ENCODE measurements at places on chromosomes 3 and 15.

- peak; percentile 60 for DNase-seq
These were observed 187.3 kb upstream of the CFAP20DC start for GRCh38 chr3:59237121-59237520.

- DNase-seq = peak; percentile 38
These were observed 19.6 kb downstream of the VGLL4 start for GRCh38 chr3:11624161-11624560.

DNA sequence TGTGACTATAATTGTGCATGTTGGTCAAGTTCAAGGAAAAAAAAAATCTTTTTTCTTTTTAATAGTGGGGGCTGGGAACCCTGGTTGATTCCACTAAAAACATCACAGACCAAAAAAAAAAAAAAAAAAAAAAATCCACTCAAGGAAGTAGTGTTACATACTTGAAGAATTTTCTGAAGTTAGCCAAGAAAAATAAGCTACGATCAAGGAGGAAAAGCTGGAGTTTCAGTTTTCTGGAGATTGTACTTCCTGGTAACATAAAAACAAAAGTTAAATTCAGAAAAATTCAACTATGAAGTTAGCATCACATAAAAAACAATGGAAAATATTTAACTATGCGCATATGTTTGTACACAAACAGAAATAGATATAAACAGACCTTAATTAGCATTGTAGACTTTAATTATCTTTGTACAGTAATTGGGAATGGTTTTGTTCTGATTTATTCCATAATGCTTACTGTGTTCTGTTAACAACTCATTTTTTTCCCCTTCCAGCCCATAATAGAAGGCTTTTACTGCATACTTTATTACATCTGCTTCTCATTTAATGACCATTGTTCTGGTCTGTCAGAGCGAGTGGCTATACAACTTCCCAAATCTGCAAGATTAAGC lies 194.3 kb downstream of the RORA start:
- peak; percentile 84 for DNase-seq

- DNase-seq = peak; percentile 56
These were observed 5.1 kb downstream of the MAGEL2 start for GRCh38 chr15:23642413-23643044.

- no peak for DNase-seq
These were observed 40.7 kb downstream of the MYRIP start for GRCh38 chr3:39849992-39850715.

DNA sequence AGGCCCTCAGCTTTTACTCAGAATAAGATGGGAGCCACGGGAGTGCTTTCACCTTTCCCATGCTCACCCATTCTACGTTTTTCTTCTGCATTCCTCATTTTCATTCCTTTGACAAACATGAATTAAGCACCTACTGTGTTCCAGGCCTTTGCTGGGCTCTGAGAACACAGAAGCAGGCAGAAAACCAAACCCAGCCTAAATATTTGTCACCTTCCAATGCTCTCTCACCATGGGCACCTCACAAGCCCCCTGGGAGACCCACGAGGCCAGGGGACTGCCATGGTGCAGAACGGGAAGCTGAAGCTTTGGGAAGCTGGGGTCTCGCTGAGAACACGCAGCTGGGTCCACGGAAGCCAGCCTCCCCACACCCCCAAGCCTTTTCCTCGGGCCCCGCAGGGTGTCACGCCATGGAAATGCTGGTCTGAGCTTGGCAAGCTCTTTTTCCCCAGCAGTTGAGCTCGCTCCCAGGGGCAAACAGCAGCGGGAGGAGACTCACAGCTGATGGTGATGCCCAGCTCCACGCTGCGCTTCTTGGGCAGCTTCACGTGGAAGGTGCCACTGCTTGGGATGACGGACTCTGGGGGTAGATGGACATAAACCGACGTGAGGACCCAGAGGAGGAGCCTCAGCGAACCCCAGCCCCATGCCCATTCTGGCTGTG lies 27.7 kb downstream of the GRIP2 start:
- DNase-seq = no peak

- no peak for DNase-seq
These were observed 127.9 kb upstream of the PFN2 start for GRCh38 chr3:150098621-150099020.

GRCh38 chr3:152229692-152230091 lies 39.0 kb upstream of the MBNL1 start:
- no peak for DNase-seq

DNA sequence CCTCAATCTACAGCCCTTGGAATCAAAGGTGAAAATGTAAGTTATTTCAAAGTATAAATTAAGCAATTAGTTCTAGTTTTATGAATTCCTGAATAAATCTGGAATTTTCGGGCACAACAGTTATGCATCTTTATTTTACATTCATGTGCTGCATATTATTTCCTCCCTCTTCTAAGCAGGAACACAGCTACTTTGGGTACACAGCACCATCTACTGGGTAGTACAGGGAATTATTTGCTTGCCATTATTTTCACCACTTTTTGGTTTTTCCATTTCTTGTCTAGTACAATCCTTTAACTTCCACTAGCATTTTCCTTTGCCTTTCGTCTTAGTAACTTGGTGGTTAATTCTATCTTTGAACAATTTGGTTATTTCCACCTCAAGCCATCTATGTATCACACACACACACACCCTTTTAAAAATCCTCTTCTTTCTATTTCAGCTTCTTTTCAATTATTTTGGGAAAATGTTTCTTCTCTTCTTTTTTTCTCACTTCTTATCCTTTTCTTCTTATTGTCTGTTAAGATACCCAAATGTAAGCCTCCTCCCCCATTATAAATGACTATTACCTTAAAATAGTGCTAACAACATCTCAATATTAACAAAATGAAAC lies 451.0 kb downstream of the MFSD1 start:
- peak; percentile 59 for DNase-seq

- no peak for DNase-seq
These were observed 7.4 kb downstream of the SEMA3G start for GRCh38 chr3:52437326-52438103.

DNA sequence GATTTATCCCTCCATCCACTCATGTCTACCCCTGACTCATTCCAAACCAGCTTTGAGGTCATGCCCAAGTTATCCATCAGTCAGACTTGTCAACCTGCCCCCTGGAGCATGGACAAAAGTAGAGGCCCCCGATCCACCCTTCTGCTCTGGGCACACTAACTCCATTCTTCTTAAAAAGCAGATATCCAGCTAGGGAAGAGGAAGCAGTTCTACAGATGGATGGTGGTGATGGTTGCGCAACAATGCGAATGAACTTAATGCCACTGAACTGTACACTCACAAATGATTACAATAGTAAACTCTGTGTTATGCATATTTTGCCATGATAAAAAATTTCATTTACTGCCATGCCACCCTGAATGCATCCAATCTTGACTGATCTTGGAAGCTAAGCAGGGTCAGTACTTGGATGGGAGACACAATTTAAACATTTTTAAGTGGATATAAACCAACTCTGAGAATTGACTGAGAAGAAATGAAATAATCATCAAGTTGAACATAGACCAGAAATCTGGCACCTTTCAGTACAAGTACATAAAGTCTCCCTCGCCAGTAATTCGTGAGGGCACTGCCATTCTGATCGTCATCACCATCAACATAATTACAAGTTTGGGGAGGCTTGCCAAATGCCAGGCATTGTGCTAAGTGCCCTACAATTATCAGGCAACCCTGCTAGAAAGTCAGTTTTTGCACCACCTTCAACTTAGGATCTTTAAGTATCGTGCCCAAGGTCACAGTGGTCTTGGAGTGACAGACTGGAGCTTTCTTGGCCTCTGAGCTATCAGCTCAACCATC lies 124.8 kb downstream of the ATP10A start:
- DNase-seq = peak; percentile 16

- DNase-seq = no peak
These were observed 149.4 kb upstream of the SLC6A11 start for GRCh38 chr3:10666621-10667020.

GRCh38 chr3:19147905-19148767 lies at the start of gene KCNH8:
Gene KCNH8 (plus strand): TSS chr3:19148510. CDS start chr3:19148720, 210 bp downstream.
- no peak for DNase-seq

GRCh38 chr3:181699171-181699903 lies 12.4 kb upstream of the SOX2 start:
- DNase-seq = no peak

GRCh38 chr15:96331144-96331944 lies 844 bp downstream of the NR2F2 start:
- peak; percentile 46 for DNase-seq

DNA sequence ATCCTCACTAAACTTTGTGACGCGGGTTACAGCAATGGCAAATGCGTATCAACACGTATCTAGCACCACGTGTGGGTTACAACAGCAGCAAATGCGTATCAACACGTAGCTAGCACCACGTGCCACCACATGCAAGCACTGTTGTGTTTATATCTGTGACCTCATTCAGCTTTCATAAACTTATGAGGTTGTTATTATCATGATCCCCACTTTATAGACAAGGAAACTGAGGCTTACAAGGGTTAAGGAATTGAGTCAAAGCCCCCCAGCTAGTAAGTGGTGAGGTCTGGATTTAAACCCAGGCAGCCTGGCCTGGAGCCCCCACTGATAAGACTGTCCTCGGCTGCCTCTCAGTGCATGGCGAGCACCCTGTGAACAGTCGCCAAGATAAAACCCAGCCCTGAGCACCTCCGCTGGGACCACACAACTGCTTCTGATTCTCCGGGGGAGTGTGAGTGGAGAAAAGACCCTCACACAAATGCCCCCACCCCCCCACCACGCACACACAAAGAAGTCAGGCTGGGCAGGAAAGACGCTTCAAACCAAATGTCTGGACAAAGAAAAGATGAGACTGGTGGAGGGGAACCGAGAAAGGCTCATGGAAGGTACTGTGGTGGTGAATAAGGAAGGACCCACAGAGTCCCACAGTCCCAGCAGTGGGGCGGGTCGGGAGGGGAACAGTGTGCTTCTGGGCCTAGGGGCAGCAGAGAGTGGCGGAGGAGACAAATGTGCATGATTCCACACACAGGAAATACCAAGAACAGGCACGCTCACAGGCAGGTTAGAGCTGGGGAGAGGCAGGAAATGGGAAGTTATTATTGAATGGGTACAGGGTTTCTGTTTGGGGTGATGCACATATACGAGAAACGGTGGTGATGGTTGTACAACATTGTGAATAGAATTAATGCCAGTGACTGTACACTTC lies 173.4 kb downstream of the XXYLT1 start:
- no peak for DNase-seq

GRCh38 chr3:111858642-111859041 lies 423 bp upstream of the PHLDB2 start:
- no peak for DNase-seq

DNA sequence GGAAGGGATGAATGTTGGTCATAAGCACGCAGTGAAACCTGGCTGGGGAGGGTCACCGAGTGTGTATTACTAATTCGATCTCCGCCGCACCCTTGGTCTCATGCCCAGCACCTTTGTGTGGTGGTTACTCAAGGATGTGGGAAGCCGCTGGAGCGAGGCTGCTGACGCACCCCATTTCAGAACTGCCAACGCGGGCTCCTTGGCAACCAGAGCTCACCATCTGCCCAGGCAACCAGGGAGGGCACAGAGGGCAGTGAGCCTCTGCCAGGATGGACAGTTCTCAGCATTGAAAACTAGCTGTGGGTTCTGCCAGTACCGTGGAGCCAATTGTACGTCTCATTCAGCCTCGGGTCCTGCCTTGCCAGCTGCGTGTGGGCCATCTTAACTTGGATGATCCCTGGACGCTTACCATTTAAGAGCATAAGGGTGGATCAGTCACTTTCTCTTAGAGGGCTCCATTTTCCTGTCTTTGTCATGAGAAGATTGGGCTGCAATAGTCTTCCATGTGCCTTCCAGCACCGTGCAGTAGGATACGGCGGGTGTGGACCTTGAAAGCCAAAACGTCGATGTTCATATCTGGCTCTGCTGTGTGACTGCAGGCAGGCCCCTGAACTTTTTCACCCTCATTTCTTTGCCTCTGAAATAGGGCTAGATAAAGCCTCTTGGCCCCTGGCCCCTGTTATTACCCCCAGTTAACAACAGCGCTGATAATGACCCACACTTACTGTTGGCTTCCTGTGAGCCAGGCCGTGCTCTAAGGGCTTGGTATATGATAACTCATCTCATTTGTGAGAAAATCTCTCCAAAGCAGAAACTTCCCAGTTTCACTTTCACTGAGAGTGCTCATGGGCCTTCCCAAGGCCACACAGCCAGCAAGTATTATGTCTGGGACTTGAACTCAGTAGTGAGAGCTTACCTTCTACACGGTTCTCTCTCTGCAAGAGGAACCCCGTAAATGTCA lies 238.8 kb downstream of the OPA1 start:
- no peak for DNase-seq

GRCh38 chr3:197431346-197431910 lies 124.3 kb downstream of the BDH1 start:
- DNase-seq = no peak

DNA sequence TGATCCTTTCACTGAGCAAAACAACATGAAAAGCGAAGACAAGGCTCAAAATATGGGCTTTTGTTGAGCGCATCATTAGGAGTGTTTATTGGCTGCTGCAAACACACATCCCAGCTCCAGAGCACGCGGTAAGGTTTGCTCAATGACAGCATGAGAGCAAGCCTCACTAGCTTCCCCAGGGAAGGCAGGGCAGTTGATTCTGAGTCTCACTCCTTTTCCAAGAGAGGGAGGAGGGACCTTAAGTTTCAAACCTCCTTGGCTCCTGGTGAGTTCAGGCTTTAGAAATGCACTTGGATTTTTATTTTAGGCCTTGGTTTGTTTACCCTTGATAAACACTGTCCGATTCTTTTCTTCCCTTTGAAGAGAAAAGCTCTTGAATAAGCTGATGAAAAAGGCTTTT lies 69.1 kb upstream of the CACNA2D3 start:
- no peak for DNase-seq

DNA sequence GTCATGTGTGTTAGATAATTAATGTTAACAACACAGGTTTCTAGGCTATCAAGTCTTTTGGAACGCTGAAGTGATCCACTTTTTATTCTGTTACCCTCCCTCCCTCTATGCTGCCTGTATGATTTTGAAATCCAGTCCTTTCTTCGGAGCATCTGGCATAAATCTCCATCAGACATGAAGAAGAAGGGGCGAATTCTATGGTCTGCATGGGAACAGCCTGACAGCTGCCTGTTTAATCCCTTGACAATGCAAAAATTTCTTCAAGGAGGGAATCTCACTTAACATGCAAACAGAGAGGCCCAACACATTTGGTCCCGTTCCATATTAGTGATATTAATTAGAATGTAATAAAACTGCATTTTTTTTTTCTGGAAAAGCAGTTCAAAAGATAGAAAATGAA lies 145.2 kb downstream of the VGLL3 start:
- no peak for DNase-seq

DNA sequence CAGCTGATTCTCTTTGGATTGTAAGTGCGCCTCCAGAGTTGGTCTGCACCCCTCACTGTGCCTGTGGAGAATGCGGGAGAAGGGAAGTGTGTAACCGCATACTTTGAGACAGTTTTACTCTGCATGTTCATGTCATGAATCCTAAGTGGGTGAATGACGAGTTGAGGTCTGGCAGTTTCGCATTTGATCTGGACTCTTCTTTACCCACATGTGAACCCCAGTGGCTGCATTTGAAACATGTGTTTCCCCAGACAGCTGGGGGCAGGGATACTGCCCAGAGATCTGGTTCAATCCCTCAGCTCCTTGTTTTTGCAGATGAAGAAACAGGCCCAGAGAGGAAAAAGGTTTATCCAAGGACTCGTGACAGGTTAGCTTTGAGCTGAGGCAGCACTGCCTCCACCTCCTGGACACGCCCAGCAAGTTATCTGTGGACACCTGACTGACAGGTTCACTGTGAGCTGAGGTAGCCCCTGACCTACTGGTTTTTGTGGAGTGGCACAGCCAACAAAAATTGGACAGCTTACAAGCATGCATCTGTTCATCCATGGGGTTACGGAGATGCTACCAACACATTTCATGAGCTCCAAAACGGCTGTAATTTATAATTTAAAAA lies 207.3 kb downstream of the XXYLT1 start:
- peak; percentile 17 for DNase-seq

Data from fibroblast of upper back skin (primary cell).